ENCODE measurements at places on chromosomes 2 and 18.

- no peak for DNase-seq
Measured at GRCh38 chr2:24380820-24381219, 20.5 kb upstream of the ITSN2 start.

- DNase-seq, result no peak
Measured at GRCh38 chr2:237626813-237627440, 460 bp upstream of the LRRFIP1 start.

DNA sequence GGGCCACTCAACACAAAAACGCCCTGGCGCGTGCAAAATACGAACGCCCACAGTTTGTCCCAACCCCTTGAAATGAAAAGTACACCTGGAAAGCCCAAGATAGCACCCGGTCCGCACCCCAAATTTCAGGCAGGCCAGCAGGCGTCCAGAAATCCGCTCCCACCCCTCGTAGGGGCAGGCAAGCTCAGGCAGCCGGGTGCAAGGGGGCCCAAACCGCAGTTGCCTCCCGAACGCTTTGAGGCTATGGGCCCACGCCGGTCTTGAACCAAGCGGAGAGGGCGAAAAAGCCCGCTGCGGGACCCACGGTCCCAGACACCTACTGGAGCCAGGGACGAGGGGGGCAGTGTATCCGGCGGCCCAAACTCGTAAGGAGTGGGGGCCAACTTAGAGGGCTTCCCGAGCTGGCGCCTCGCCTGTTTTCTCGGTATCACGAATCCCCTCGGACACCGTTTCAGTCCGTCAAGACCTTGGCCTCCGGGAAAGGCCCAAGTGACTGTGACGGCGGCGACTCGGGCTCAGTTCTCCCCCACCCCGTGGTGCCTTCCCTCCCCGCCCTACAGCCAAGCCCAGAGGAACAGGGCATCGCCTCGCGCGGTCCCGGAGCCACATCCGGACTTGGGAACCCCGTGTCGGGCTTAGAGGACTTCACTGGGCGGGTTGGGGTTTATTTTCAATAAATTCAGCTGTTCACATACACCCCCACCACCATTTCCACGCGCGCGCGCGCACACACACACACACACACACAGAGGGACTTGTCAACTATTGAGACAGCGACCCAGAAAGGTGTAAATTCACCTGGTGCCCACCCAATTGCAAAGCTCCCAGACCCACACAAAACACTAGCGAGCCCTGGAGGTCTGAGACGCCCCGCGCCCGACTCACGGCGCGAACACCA is 6.2 kb upstream of the SATB2 start:
- DNase-seq, result no peak

GRCh38 chr2:238711346-238711745 is 136.5 kb upstream of the TWIST2 start:
- no peak for DNase-seq

DNA sequence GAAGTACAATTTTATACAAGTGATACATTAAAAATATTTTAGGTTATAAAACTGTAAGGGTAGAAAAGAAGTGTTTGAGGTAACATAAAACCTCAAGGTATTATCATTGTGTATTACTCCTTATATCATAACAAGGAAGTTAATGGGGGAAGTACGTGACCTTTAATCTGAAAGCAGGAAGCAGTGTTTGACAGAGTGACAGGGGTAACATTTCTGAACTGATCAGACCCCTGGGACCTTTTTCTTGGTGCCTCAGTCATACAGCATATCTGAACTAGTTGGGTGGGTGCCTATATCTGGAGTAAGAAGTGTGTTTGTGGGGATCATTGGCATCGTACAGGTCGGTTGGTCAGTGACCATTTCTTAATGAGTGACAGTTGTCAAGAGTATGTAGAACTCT is 43.0 kb downstream of the MALT1 start:
- no peak for DNase-seq

DNA sequence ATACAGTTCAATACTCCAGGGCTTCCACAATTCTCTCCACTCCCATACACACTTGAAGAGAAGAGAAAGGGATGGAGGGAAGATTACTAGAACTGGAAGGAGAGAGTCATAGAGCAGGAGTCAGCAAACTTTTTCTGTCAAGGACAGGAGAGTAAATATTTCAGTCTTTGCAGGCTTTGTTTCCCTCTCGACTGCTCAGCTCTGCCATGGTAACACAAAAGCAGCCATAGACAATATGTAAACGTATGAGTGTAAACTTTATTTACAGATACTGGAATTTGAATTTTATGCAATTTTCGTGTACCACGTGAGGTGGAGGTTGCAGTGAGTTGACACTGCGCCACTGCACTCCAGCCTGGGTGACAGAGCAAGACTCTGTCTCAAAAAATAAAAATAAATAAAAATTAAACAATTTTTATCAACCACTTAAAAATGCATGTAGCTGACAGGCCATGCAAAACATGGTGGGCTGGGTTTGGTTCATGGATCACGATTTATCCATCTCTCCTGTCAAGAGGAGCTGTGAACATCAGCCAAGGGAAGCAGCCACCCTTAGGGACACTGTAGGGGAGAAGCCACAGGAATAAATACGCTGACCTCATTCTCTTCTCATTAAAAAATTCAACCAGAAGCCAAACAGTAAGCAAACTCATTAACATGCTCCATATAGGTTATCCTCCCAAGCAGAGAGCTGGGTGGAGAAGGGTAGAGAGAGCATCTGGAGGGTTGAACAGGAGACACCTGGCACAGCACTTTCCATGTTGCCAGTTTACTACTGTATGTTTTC is 266.4 kb upstream of the FN1 start:
- DNase-seq, result no peak

DNA sequence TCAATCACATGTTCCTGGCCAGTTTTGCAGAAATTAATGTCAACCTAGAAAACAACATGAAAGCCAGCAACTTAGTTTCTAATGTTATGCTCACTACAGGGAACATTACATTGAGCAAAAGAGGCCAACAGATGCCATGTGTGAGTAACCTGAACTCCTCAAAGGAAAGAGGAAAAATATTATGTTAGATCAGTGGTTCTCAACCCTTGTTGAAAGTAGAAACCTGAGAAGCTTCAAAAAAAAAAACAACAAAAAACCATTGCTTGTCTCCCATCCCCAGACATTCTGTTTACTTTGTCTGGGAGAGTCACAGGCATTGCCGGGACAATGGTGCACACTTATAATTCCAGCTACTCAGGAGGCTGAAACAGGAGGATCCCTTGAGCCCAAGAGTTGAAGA is 57.7 kb downstream of the METTL4 start:
- no peak for DNase-seq

DNA sequence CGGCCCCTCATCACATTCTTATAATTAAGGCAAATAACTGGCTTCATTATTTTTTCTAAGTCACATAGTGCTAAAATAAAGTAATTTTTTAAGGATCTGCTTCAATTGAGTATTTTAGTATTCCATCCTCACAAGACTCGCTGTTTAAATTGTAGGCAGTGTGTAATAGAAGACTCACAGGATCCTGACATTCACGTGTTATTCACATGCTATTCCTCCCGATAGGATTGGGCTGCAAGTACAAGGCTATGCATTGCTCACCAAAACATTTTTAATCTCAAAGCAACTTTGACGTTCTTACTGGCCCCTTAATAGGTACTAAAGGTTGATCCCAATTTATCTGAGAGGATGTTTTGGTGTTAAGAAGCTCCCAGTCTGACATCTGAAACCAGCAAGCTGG is 127.6 kb upstream of the L3MBTL4 start:
- DNase-seq, result no peak

- no peak for DNase-seq
Measured at GRCh38 chr2:215895330-215895729, 118.0 kb downstream of the MREG start.

DNA sequence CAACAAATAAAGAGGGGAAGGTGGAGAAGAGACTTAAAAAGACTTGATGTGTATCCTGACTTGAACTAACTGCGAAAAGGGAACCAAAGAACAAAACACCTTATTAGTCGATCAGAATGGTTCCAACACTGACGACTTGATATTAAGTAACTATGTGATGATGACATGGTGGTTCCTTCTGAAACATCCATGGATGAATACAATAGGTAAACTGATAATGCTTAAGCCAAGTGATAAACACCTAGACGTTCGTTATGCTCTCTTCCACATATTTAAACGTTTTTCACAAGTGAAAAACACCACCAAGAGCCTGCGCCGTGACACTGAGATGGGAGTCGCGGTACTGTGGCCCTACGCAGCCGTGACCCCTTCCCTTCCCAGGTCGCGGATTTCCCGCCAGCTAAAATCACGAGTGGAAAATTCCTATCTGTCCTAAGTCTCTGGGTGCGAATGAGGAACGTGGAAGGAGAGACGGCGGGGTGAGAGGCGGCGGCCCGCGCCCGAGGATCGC is 797 bp downstream of the TTC32 start:
- no peak for DNase-seq

DNA sequence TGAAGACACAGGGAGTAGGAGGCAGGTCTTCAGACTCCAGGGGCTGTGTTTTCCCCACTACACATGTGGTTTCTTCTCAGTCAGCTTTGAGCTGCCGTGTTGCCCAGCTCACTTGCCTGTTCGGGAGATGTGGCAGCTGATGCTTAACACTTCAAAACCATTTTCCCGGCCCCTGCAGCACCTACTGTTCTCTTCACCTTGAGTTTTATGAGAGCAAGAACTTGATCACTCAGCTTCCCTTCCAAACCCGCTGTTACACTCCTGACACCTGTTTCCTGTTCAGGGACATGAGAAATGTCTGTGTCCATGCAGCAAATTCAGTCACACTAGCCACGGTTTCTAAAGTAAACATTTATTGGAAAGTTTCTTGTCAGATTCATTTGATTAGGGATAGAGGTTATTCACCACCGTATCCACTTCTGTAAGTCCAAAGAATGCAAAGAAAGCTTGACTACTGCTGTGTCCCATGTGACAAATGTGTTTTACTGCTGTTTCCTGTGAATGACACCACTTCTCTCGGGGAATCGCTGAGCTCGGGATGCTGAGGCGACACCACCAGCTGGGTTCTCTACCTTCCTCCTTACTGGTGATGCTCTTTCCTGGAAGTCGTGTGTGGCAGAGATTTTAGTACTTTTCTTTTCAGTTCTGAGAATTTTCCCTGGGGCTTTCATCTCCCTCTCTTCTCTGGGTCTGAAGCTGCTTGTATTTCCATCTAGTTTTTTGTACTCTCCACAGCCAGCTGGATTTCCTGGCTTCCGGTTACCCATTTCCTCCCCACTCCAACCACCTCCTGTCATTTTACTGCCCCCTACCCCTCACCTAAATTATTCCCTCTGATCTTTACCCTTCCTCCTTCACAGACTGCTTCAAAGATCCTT is 91.7 kb downstream of the KLF7 start:
- no peak for DNase-seq

DNA sequence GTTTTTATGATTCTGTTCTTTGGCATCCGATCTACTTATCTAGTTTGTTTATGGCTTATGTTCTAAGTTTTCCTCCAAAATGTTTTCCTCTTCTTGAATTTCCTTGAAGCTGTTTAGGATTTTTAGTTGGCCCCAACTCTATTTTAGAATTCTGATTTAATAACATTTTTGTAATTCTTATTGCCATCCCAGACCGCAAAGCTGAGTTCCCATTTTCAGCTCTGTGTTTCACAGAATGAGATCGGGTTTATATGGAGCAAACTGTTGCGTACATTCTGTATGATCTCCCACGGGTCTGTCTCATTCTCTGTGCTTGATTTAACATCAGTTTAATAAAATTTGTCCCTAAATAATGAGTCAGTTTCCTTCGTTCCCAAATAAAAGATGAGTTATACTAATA is 59.3 kb downstream of the DPP4 start:
- DNase-seq, result no peak

- no peak for DNase-seq
Measured at GRCh38 chr18:3605954-3606443, 156.0 kb downstream of the TGIF1 start.

- no peak for DNase-seq
Measured at GRCh38 chr2:240988146-240988545, 10.3 kb upstream of the SNED1 start.

GRCh38 chr2:176468457-176469113 is 199.3 kb downstream of the MTX2 start:
- DNase-seq, result no peak

DNA sequence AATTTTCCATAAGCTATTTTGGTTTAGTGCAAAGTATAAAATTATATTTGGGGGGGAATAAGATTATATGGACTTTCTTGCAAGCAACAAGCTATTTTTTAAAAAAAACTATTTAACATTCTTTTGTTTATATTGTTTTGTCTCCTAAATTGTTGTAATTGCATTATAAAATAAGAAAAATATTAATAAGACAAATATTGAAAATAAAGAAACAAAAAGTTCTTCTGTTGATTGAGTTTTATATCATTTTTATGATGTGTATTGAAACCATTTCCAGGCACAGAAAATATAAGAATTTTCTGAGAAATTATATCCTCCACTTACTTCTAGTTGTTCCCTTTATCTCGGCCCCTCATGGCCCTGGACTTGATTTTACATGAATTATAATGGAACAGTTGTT is 3.7 kb downstream of the CCL20 start:
- DNase-seq, result no peak

DNA sequence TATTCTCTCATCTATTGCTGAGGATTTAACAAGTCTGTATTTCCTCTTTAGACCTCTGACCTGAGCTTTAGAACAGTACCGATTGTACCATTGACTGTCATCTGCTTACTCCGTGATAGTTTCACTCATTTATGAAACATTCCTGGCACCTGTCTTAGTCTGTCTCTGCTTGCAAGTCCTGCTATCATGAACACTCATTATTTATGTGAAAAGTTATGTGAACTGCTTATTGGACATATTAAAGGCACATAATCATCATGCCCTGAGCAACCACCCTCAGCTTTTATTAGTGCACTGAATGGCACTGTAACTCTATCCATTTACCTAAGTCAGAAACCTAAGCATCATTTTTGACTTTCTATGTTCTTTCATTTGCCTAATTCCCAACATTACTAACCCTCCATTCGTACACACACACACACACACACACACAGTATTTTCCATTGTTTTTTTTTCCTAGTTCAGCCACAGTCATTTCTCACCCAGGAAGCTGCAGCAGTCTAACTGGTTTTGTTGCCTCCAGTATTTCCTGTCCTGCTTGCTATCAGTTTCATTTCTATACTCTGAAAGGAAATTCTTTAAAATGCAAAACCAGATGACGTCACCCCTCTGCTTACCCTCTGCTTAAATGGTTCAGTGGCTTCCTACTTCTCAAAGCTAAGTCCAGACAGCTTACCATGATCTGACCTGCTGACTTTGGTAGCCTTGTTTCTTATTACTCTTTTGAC is 146.1 kb downstream of the HAUS1 start:
- DNase-seq, result no peak

- no peak for DNase-seq
Measured at GRCh38 chr18:79404567-79404910, 8.8 kb downstream of the NFATC1 start.

GRCh38 chr2:118094503-118094902 is 6.2 kb downstream of the INSIG2 start:
- no peak for DNase-seq
